ENCODE measurements at places on chromosomes 4 and X.

DNA sequence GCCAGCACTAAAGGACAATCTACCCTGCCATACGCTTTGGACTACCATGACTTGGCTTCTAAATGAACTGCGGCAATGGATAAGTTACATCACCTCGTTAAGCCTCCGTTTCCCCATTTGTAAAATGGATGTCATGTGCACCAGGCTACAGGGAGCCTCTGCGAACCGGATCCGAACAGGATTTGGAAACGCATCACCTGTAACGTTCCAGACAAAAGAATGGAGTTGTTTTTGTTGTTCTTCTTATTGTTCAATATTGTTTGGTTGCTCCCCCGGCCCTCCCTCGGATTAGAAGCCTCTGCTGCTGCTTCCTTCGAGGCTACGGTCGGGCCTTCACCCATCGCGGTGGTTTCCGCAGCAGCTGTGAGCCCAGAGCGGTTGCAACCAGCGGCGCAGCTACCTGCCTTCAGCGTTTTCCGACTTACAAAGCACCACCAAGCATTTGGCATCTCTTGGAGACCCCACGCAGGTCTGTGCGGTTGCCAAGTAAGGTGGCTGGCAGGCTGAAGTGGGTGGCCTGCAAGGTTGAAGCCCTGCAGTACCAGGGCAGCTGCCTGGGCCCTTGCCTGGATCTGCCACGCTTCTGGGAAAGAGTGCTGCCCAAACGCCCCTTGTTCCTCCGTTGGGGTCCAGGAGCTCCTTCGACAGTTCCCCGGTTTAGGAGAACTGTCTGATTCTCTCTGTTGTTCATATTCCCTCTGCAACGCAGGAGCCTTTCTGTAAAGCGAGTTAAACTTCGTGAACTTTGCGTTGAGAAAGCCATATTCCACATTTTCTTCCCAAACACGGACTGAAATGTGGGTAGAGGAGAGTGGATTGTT lies 7.1 kb downstream of the NKX3-2 start:
- DNase-seq = no peak

DNA sequence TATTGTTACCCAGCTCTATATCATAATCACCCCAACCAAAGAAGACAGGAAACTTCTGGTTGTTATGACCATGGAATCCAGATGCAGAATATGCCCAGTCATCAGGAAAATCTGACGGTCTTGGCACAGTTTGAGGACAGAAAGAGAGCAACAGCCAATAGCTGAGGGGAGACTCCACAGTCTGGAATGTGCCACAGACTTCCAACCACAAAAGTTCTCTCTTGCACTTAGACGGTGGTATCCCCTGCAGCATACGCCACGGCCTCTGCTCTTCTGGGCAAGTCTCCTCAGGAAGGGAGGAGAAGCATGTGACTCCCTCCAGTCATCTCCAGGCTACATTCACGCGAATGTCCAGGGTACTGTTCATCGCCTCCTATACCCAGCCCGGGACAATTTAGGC lies 18.4 kb downstream of the ZNF827 start:
- no peak for DNase-seq

DNA sequence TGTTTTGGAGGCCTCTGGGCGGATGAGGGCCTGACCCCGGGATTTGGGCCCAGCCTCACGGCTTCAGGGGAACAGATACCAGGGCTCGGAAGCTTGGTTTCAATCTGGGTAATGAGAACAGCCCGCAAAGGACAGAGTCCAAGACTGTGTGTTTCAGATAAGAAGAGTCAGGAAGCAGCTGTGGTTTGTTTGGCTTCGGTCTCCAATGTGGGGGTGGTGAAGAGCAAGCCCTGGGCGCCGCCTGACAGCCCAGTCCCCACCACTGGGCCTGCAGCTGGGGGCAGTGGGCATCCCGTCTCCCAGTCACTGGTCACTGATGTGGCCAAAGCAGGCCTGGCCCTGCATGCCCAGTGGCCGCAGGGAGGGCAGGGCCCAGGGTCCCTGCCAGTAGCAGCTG lies 9.1 kb downstream of the WFS1 start:
- DNase-seq = no peak

- DNase-seq = no peak
Measured at GRCh38 chr4:26242451-26242850, 78.4 kb upstream of the RBPJ start.

DNA sequence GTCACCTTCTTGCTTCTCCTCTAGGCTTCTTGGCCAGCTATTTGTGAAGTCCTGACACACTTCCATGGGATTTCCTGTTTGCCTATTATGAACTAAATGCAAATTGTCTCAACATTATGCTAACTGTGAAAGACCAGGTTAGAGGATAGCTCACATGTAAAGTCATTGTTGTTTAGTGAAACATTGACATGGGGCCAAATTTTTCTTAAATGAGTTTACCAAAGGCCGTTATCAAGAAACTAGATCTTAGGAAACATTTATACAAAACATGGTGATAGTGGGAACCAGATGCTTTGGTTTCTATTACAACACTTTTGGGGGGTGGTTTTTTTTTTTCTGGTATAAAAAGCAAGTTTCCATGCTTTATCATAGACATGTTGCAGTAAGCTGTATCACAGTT lies 466.8 kb upstream of the FAM241A start:
- no peak for DNase-seq

- no peak for DNase-seq
Measured at GRCh38 chr4:141957416-141957815, 321.0 kb downstream of the IL15 start.

DNA sequence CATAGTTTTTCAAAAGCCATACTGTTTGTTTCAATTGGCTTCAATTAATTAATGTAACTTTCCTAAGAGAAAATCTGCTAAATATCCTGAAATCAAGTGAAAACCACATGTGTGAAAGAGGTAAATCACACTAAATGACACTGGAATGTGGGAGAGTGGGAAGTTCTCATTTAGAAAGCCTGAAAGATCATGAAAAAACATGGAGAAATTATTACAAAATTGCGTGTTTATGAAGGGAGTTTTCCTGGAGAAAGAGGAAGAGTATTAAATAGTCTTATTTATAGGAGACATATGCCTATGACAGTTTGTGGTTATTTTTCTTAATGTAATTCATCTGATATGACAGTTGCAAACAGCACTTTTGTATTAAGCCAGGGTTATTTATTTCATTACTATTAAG lies 183.7 kb downstream of the DKK2 start:
- no peak for DNase-seq

DNA sequence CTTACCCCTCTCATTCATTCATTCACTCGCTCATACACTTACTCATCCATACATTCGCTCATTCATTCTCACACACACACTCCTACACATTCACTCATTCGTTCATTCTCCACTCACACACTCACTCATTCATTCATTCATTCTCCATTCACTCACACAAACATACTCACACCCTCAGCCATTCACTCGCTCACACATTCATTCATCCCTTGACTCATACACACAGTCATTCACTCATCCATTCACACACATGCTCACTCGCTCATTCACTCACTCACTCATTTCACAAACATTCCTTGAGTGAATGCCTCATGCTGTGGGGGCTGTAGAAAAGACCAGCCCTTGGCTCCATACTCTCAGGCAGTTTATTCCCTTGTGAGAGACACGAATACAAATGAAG lies 151.1 kb upstream of the MAMLD1 start:
- DNase-seq = no peak

Measured in hematopoietic multipotent progenitor cell treated with erythropoietin and hydrocortisone succinate and interleukin-3 and kit ligand, for 17 days (in vitro differentiated cells).